ENCODE measurements at places on chromosomes 6 and 20. TPM values are rescaled to one million over a fixed set of nuclear protein-coding genes. Genes with fewer than 3 reads are reported as not detected.
A peak's percentile ranks its signal among the peaks of the same experiment; 100 is the strongest.

KCNK5 gene
- 2.1 TPM for total RNA-seq

COL9A1 gene
- not detected for total RNA-seq

DNA sequence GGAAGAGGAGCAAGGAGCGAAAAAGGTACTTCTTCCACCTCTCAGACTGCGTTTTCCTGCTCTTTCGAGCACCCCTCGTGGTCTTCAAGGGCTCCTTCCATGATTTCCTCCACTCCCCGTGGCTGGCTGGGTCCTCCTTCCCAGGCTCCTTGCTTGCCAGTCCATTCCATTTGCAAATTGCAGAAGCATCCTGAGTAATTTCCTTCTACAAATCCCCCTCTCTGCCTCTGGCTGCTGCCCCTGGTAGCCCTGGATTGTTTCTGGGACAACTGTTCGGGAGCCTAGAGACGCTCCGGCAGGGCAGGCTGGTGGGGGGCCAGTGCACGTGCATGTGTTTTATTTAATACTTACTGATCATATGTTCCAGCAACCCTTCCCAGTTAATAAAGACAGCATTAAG is 173.1 kb downstream of the ZMYND8 start:
- peak; percentile 69 for DNase-seq

DNA sequence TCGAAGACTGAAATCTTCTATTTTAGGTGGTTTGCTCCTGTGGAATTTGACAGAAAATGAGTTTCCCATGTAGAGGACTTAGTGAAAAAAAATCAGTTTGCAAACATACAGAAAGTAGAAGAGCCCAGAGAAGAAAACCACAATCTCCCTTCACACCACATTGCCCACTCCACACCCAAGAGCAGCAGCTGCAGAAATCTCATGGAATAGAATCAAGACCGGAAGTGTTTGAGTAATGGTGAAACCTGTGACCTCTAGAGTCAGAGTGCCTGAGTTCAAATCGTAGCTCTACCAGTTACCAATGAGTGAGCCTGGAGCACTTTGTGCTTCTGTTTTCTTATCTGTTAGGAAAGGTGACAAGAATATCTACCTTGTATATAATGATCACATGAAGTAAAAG is 4.6 kb downstream of the SIRPG start:
- no peak for DNase-seq

DNA sequence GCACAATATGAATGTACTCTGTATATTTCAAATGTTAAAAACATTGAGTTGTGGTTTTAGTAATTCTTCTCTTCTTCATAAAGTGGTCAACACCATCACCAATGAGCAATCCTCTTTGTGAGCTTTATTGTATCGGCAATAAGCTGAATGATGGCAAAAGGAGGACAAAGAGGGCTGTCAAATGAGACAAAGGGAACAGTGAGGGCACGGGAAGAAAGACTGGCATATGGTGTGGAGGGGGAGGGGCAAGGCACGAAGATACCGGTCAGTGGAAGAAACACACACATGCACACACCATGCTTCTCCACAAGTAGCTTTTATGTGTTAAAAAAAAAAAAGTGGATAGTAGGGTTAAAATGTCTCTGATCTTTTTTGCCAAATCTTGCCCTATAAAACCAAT is 506.8 kb upstream of the CITED2 start:
- DNase-seq = no peak

- no peak for DNase-seq
Measured at GRCh38 chr6:14705841-14706377, 540.0 kb upstream of the JARID2 start.

- DNase-seq = no peak
Measured at GRCh38 chr6:22681761-22682160, 112.4 kb downstream of the HDGFL1 start.

GRCh38 chr20:58749979-58750378 is 57.4 kb downstream of the NPEPL1 start:
- no peak for DNase-seq

GRCh38 chr6:143513410-143513809 is 1.9 kb upstream of the FUCA2 start:
- no peak for DNase-seq

All from posterior vena cava (tissue), 2 donors.